NCI-H1436 (cell line): ENCODE measurements at places on chromosomes 4 and X.

DNA sequence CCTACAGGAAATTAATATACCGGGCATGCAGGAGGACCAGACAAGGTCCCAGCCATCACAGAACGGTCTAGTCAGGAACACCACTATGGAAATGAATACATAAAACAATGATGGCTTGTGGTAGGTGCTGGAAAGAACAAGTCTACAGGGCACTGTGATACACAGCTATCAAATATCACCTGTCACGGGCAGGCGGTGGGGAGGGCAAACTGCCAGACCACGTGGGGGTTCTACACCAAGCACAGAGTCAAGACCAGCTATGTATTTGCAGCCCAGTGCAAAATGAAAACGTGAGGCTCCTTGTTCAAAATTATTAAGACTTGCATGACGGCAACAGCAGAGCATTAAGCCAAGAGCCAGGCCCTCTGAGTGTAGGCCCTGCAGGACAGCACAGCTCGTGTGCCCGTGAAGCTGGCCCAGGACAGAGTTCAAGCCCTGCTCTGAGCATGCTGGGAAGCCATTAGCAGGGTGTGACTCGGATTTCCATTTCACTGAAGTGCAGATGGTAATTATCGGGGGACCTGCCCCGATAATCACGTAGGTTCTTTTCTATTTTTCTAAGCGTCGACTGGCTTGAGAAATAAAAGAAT lies 83.6 kb downstream of the JAKMIP1 start:
- DNase-seq, result peak; percentile 6

- DNase-seq, result no peak
Measured at GRCh38 chrX:137549851-137550664, 15.9 kb upstream of the ZIC3 start.

GRCh38 chr4:11507920-11508319 lies 79.2 kb upstream of the HS3ST1 start:
- DNase-seq, result no peak

GRCh38 chrX:252957-253291 lies 28.3 kb upstream of the PLCXD1 start:
- DNase-seq, result no peak
